Suppressor macrophage treated with lipopolysaccharide for 1 hour (primary cell): ENCODE measurements at places on chromosomes 2 and 18.
A peak's percentile ranks its signal among the peaks of the same experiment; 100 is the strongest.

- DNase-seq, result no peak
These were observed 20.9 kb downstream of the NAPG start for GRCh38 chr18:10546557-10547300.

- no peak for DNase-seq
These were observed 86.7 kb downstream of the SPATS2L start for GRCh38 chr2:200393191-200393590.

GRCh38 chr2:42390401-42390969 is 29.5 kb upstream of the COX7A2L start:
- no peak for DNase-seq

- no peak for DNase-seq
These were observed 81.3 kb downstream of the NEURL3 start for GRCh38 chr2:96423828-96424227.

DNA sequence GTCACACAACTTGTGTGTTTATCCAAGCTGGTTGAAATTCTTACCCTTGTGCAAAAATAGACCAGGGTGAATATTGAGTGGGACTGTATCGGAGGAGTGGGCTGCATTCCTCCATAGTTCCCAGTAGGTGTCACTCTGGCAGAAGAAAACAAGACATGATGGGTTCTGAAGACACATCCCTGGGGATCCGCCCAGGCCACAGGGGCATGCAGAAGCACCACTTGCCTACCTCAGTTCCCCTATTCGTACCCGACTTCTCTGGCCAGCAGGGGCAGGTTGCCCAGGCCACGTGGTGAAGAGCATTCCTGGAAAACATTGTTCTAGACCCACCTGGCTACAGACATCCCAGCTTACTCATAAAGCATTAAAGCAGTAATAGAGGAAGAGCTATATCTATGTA is 168.2 kb downstream of the FAM210A start:
- peak; percentile 76 for DNase-seq

DNA sequence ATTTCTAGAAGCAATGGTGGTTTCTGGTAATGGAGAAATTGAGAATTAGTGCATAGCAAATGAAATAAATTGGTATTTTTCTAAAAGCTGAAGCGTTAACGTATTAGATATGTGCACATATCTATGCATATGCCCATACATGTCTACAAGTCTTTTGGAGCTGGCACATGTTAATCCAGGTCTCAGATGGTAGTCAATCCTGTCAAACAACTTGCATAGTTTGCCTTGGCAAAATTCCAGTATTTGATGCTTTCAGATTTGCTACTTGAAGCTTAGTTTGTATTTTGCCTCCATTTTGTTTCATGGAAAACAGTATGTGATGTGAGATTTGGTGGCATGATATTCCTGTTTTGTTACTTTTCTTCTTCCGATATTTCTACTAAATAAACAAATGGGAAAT is 304.6 kb downstream of the PARD3B start:
- DNase-seq, result no peak

GRCh38 chr2:85801871-85802270 is 48.1 kb downstream of the ATOH8 start:
- DNase-seq, result no peak

- DNase-seq, result no peak
These were observed 54.6 kb upstream of the DSC1 start for GRCh38 chr18:31217038-31217849.

- DNase-seq, result no peak
These were observed 52.0 kb downstream of the HDAC4 start for GRCh38 chr2:239348563-239349452.

DNA sequence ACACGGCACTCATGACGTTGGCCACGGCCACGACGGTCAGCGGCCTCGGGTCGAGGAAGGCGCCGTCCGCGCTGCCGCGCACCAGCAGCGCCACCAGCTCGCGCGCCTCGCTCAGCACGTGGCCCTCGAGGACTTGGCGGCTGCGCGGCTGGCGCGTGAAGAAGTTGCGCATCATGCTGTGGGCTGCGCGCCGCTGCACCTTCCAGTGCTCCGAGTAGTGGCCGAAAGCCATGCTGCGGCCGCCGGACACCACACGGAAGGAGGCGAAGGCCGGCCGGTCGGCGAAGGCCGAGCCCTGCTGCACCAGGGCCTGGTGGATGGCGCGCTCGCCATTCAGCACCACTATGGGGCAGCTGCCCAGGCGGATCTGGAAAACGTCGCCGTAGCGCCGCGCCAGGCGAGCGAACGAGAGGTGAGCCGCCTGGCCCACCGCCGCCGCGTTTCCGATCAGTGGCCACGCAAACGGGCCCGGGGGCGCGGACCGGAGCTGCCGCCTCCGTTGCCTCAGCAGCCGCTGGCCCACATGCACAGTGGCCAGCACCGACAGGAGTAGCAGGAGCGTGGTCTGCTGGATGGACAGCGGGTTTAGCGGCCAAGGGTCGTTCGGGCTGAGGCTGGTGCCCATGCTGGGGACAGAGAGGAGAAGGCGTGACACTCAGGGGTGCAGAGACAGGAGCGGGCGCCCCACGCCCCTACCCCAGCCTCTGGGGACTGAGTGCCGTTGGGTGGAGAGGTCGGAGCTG is 1.0 kb downstream of the CYP1B1 start:
- peak; percentile 62 for DNase-seq

DNA sequence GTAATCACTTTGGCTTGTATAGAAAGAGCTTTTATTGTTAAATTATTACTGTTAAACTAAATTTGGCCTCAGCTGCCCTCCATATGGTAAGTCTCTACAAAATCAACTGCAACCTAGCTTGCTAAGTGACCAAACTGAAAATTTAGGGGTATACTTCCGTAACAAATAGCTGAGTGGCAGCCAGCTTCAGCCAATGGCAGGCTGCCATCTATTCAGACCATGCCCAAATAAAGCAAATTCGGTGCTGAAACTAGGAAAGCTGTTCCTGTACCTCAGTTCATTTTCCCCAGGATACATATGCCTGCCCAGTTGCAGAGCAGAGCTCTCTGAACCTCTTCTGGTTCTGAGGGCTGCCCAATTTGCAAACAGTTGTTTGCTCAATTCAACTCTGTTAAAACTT is 94.8 kb downstream of the EML6 start:
- no peak for DNase-seq

GRCh38 chr2:193581807-193582206 is 1387.1 kb upstream of the TMEFF2 start:
- no peak for DNase-seq

- DNase-seq, result no peak
These were observed 418.0 kb downstream of the THSD7B start for GRCh38 chr2:137183206-137183898.

GRCh38 chr2:3633089-3633981 is 24.7 kb upstream of the ALLC start:
- no peak for DNase-seq

- DNase-seq, result no peak
These were observed 105.9 kb upstream of the CELF4 start for GRCh38 chr18:37671530-37671929.

- peak; percentile 71 for DNase-seq
These were observed 6.6 kb downstream of the ARHGAP25 start for GRCh38 chr2:68741238-68741637.

DNA sequence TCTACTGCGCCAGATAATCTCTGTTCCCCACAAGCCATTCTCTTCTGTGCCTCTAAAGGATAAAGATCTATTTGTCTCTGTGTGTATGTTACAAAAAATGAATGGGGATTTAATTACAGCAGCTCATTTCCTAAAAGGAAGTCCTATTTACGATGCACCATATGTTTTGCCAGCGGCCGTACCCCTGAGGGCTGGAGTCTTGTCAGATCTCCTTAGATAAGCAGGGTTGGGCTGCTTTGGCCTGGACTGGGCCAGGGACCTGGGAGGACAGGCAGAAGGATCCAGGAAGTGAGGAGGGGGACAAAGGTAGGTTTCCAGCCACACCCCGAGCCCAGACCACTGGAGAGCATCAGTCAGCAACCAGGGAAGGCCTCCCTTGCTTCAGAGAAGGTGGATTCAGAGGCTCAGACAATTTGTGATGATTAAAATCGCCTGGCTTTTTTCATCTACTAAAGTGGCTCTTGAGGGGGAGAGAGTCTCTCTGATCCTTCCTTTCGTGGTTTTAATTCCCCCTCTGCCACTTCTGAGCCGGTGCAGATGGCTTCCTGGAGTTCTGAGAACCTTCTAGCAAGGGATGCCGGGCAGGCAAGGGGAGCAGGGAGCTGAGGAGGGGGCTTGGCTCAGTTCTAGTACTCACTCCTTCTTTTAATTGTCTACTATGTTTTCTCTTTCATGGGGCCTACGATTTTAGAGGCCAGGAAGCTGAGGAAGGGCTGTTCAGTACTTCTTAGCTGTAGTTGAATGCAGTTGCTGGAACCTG is 42.1 kb downstream of the MYCN start:
- no peak for DNase-seq

DNA sequence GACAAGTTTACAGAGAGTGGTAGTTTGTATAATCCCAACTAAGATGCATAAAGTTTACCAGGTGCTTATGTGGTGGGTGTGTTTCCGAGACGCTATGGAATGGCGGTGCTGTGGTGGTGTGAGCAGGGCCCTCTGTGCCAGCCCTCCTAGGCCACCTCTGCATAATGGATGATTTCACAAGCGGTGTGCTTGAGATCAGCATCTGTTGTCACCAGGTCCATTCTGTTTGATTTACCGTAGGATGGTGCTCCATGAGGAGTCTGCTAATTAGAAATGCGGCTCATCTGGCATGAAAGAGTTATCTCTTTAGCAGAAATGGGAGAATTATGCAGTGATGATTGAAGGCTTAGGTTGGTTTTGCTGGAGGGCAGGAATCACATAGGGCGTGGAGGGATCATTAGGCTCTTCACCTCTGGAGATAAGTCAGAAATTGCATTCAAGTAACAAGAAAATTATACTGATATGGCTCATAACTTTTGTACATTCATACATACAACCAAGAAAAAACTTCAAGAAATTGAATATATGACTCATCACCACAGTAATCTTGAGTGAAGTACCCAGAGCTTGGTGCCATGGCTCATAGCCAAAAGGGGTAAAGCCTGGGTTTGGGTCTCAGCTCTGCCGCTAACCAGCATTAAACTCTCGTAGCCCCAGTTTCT is 41.4 kb downstream of the CRIM1 start:
- DNase-seq, result no peak

- DNase-seq, result no peak
These were observed 11.6 kb upstream of the GREB1L start for GRCh38 chr18:21230436-21230835.

- DNase-seq, result no peak
These were observed 100.6 kb downstream of the BABAM2 start for GRCh38 chr2:27991146-27991545.

DNA sequence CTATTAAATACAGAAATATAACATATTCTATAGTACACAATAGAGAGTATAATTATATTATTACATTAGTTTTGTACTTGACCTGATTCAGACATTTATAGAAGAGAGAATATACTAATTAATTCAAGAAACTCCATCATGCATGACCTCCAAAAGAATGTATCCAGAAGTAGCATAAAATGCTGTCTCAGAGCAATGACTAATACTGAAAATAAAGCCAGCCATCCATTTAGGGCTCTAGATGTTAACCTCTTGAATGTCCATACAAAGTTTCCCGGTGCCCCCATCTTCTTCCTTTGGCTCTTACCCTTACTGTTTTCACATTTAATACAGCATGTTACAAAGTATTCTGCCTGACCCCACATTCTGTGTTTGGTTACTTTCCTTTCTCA is 102.0 kb downstream of the ARHGAP15 start:
- no peak for DNase-seq

DNA sequence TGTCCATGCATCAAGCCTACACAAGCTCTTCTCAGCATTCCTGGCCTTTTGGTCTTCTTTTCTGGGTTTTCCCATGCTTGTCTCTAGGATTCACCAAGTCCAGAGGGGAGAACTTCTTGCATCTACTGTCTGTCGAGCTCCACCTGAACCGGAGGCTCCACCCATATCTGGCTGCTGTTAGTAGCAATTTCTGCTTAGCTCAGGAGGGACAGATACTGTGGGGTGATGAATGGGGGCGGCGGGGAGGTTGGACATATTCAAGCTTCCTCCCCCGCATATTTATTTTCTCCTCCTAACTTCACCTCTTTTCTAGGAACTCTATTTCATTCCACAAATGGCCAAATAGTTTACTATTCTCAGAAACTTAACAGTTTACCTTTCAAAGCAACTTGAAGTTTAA is 163.5 kb downstream of the PTH2R start:
- DNase-seq, result no peak

- DNase-seq, result no peak
These were observed 127.4 kb downstream of the GBX2 start for GRCh38 chr2:236040600-236041328.

DNA sequence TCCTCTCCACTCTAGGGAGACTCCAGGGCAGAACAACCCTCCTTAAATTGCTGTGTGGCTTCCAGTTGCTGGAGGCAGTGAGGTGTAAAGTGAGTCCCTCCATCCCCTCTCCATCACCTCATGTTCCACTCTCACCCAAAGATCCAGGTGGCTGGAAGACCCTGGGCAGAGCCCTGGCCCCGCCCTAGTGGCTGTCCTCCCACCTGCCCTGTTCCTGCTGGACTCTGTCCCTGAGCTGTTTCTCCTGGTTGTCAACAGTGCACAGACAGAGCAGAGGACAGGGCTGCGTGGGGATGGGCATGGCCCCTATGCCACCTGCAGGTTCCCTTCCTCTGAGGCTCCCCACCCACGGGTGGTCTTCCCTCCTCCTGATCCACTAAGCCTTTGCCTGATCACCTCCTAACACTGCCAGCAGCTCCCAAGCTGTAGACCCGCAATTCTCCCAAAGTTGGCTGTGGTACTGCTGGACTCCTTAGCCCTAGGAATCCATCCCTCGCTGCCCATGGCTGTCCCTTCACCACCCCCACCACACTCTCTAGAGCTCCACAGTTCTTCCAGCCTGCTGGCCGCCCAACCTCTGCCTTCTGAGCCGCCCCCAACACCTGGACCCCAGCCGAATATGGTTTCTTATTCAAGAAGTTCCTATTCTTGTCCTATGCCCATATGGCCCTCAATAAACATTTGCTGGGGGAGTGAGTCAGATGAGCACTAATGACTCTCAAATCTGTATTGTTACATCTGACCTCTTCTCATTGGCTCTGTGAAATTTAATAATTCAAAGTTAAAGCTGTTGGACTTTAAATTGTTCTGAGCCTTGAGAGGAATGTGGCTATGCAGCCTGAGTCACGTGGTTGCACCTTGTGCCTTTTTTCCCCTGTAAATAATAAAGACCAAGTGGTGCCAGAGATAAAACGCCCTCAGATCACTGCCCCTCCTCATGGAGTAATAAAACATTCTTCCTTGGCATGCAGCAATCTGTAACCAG is 260.0 kb upstream of the HS6ST1 start:
- DNase-seq, result no peak

DNA sequence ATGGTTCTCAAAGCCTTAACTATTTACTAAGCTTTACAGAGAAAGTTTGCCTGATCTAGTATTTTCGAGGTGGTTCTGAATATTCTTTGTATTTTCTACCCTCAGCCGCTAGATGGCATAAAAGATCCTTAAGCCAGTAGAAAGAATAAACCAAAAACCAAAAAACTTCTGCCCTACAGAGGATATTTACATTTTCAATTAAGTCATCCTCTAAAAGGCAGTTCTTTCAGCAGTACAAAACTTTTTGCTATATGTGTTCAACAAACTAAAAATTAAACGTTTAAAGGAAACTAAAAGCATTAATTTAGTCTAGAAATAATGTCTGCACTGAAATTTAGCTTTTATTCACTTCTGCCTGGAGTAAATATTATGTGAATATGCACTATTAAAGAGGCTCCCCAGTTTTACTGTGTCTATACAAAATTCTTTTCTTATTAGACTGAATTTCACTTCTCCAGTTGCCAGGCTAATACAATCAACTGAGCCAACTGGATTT is 297.5 kb downstream of the PIEZO2 start:
- peak; percentile 56 for DNase-seq

- DNase-seq, result no peak
These were observed 24.5 kb downstream of the DARS1 start for GRCh38 chr2:135960656-135961551.

- no peak for DNase-seq
These were observed 116.8 kb downstream of the COPS8 start for GRCh38 chr2:237202288-237203030.

- DNase-seq, result no peak
These were observed 971 bp downstream of the ZNF385B start for GRCh38 chr2:179860255-179861026.
